ENCODE measurements at places on chromosomes 7 and 10. TPM values are rescaled to one million over a fixed set of nuclear protein-coding genes. Genes with fewer than 3 reads are reported as not detected.

The EBF3 gene
- total RNA-seq, result not detected

- no peak for ATAC-seq
These were observed 105.6 kb upstream of the HABP2 start for GRCh38 chr10:113447278-113447677.

DNA sequence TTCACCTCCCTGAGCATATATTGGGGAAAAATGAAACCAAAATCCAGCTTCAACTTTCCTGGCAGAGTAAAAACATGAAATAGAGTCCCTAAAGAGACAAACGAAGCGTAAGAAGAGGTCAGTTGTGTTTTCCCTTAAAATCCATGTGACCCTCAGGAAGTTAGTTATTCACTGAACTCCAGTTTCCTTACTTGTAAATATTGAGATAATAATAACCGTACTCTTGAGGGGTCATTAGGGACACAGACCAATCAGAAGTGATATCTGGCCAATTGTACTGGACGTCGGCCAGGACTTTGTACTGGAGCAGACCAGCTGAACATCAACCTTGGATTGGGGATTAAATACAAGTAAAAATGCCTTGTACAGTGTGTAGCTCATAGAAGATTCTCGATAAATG lies 167.0 kb downstream of the GATA3 start:
- ATAC-seq, result no peak

- ATAC-seq, result no peak
These were observed 180.7 kb upstream of the ANK3 start for GRCh38 chr10:60570272-60570865.

DNA sequence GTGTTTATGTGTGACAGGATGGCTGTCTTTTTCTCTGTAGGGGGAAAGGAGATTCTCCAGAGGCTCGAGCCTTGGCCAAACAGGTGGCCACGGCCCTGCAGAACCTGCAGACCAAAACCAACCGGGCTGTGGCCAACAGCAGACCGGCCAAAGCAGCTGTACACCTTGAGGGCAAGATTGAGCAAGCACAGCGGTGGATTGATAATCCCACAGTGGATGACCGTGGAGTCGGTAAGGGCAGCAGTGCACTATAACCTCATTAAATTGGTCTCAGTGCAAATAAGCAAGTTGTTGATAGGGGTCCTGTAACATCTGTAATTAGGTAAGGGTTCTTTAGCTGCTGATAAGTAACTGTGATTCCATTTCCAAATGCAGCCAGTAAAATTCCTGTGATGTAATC lies 56.4 kb downstream of the AP3M1 start:
- no peak for ATAC-seq

GRCh38 chr10:42896735-42897134 lies 114.1 kb downstream of the BMS1 start:
- no peak for ATAC-seq

DNA sequence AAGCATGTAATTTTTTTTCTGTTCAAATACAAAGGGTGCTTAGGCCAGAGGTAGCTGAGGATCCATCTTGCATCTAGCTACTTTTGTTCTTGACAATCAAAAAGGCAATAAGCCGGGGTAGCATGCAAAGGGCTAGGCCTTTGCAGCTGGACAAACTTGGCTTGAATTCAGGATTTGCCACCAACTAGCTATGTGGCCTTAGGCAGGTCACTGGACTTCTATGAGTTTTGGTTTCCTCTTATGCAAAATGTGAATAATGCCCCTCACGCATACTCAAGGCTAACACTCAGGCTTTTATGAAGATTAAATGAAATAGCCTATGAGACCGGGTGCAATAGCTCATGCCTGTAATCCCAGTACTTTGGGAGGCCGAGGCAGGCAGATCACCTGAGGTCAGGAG lies 19.3 kb downstream of the GFRA1 start:
- ATAC-seq, result no peak

GRCh38 chr10:121615836-121616235 lies 17.6 kb upstream of the FGFR2 start:
- no peak for ATAC-seq

GRCh38 chr10:70816220-70816894 lies 609 bp downstream of the SGPL1 start:
- peak; percentile 48 for ATAC-seq

DNA sequence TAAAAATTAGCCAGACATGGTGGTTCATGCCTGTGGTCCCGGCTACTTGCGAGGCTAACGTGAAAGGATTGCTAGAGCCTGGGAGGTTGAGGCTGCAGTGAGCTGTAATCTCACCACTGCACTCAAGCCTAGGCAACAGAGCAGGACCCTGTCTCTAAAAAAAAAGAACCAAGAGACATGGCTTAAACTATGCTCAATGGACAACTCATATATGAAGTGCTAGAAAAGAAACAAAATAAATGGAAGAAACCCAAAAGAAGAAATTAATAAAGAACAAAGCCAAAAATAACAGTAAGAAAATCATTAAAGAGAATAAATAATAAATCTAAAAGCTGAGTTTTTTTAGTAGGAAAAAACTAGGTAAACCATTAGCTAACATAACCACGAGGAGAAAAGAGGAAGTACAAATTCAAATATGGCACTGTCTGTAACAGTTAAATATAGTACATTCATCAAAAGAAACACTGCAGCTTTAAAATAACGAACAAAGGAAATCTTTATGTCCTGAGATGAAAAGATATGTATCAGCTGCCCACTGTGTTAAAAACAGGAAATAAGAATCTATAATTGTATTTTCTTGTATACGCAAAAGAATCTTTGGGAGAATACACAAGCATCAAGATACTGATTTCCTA lies 48.7 kb downstream of the UPF2 start:
- ATAC-seq, result no peak

The OR2A7 gene
- 0.80 TPM for total RNA-seq

The HTR5A gene
- not detected for total RNA-seq

DNA sequence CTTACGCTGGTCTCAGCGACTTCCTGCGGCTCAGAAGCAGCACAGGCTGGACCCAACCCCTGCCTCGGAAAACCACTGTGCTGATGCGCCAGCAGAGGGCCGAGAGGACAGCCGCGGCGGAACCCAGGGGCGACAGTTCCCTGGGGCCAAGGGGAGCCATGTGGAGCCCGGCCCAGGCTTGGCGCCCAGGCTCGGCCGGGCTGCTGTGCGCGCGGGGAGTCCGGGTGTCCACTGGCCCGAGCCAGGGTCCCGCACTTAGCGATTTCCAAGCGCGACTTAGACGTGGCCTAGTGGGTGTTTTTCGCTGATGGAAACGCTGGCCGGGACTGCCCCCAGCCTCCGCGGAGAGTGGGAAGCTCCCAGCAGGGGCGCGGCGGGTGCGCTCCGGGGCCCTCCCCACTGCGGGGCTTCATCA lies 18.6 kb upstream of the ZNF32 start:
- ATAC-seq, result no peak

The FERD3L gene
- not detected for total RNA-seq

The ASB4 gene
- not detected for total RNA-seq

The PTPRE gene
- total RNA-seq, result 32.7 TPM

The MINPP1 gene
- total RNA-seq, result 10.8 TPM

The CPA1 gene
- not detected for total RNA-seq

DNA sequence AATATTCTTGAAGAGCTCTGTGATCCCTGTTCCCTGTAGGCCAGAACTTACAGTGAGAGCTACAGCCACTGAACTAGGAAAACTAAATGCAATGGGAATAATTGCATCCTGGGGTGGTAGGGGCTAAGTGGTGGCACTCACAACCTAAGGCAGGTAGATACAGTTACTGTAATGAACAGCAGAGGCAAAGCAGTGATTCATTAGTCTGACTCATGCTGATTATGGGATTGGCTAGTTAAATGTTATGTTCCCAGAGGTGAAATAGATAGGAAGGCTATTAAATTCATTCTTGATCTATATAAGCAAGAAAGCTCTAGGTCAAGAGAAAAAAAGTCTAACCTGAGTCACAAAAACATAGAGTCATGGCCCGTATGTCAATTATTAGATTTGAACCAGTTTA lies 173.1 kb upstream of the MALRD1 start:
- ATAC-seq, result no peak

DNA sequence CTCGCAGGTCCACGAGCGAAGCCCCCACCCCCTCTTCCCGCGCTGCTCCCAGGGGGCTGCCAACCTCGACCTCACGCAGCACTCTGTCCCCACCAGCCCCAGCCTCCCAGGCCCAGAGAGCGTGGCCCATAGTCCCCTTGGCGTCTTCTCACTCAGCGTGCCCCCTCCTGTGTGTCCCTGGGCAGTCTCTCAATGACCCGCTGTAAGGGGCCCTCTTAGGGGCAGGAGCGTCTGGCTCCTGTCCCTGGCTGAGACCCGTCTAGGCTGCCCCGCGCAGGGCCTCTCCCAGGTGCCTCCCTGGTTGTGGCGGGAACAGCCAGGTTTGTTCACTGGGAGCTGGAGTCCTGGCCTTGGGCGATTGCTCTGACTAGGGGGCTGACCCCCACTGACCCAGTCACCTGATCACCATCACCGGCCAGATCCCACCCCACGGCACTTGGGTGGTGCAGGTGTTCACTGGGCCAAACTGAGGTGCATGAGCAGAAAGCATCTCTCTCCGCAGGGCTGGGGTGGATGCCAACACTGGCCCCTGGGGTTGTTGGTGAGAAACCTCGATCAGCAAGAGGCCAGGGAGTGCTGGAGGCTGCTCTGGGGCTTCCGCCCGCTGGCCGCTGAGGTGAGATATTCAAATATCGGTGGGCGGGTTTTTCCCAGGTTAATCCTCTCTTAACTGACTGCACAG lies 12.6 kb upstream of the WDFY4 start:
- no peak for ATAC-seq

- no peak for ATAC-seq
These were observed 5.8 kb downstream of the UNC5B start for GRCh38 chr10:71218046-71218650.

- peak; percentile 35 for ATAC-seq
These were observed 88.1 kb downstream of the VOPP1 start for GRCh38 chr7:55484241-55484640.

The IGF2BP3 gene
- total RNA-seq, result 0.67 TPM

GRCh38 chr7:117118579-117119180 lies 165.4 kb downstream of the ST7 start:
- no peak for ATAC-seq

The LEP gene
- total RNA-seq, result not detected

- ATAC-seq, result no peak
These were observed 59.9 kb downstream of the BMPER start for GRCh38 chr7:33965183-33965744.

DNA sequence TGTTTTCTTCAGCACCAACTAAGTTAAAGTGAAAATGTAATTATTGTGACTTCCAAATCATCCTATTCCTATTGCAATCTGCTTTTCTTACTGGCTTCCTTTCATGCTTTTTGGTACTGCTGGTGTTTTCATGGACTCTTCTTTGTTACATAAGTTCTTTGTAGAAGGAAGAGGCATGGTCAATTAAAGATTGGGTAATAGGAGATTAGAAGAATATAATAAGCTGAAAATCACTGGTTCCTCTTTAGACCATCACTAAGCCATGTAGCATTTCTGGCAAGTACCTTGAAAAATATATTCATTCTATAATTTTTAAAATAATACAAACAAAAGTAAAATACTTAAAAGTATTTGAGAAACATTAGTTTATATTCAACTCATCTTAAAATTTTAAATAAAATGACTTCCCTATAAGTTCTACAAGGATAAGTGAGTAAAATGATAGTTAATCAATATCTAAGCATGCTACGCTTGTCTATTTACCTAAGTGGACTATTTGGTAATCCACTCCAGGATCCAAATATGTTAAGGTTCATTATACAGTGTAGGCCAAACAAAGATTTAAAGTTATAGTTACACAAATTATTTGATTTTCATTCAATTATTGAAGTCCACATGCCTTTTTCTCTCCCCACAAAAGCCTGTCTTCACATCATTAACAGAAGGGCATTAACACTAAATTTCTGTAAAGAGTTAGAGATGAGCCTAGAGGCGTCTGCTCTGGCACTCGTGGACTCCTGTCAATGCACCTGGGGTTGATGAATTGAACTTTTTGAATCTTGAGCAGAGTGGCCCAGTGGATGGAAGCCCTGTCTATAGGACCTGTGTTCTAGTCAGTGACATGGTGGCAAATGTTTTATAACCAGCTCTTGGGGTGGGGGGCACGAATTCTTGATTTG lies 408.1 kb downstream of the INHBA start:
- ATAC-seq, result no peak

The GLI3 gene
- total RNA-seq, result 0.17 TPM

The GNAT3 gene
- not detected for total RNA-seq

DNA sequence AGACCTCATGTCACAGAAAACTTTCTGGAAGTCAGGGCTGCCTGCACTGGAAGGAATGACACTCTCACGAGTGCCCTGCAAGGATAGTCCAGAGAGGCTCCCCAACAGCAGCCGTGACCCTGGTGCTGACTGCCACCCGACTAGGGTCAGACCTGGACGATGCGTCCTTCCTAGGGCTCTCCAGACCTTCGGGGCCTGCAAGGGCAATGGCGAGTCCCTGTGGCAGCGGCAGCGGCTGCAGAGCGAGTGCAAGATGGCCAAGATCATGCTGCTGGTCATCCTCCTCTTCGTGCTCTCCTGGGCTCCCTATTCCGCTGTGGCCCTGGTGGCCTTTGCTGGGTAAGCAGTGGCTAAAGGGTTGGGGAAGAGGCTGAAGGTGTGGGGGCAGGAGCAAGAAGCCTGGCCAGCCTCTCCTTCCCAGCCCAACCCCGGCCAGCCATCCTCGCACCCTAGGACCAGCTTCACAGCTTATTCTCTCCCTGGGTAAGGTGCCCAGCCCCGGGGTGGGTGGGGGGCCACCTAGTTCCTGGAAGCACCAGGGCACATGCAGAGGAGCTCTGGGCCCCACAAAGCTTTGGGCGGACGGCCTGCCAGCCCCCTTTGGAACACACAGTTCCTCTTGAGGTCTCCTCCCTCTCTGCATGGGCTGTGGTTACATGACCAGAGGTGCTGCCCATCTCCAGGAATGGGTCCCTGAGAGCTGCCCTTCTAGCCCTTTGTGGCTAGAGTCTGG lies 5.5 kb downstream of the OPN4 start:
- ATAC-seq, result no peak

- ATAC-seq, result no peak
These were observed 9.9 kb downstream of the JAZF1 start for GRCh38 chr7:28170701-28171100.

DNA sequence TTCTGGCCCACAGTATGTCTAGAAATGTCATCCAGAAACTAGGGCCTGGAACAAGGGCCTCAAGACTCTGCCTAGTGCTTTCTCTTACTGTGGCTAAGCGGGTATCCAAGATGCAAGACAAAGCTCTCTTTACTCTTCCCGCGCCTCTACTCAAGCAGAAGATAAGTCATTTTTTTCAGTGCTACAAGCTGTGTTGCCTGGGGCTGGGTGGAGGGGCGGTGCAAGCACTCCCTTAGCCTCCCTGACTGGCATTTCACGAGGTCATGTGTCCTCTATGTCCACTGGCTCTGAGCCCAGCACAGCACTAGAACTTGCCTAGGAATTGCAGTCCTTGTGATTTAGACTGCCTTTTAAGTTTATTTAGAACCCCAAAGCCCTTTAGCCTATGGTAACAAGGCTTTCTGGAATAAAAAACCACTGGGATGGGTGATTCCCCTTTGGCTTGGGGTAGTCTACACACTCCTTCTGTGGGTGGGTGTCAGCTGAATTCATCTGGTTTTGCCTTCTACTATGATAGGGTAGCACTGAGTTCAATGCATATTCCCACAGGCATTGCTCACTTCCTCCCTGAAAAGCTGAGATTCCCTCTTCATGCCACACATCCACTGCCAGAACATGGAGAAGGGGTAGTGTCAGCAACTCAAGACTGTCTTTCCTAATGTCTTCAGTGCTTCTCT lies 371.8 kb upstream of the KCND2 start:
- ATAC-seq, result no peak

The AGAP9 gene
- 4.8 TPM for total RNA-seq

- no peak for ATAC-seq
These were observed 203.4 kb downstream of the MAD1L1 start for GRCh38 chr7:2029211-2029905.

Measured in activated T-helper 17 cell treated with anti-CD3 and anti-CD28 coated beads, Interleukin-2, amount 50 U/mL, for 72 hours (primary cell).